Activated T-cell treated with anti-CD3 and anti-CD28 coated beads, Interleukin-2, amount 50 U/mL, for 72 hours (primary cell): ENCODE measurements at places on chromosomes 3 and 15.

DNA sequence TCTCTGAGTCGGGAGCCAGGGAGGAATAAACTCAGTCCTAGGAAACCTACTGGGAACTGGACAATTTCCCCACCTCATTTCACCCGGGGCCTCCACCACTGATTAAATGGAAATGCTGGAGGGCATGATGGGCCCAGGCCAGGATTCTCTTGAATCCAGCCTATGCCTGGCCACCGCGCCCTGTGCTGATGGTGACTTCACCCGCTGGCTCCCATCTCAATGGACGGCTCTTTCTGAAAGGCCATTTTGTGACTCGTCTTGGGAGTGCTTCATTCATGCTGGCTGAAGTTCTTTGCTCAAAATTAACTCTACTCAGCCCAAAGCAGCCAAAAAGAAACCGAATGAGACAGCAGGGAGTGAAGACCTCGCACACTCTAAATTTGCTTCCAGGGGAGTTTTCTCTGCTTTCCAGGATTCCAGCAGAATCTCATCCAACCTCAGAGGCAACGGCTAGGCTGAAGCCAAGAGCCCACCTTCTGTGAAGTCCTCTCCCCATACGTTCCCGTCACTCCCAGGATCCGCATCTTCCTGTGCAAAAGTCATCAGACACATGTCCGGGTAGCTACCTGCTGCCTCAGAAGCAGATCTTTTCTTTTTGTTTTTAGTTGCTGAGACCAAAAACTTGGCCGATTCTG is 266.0 kb upstream of the ICE2 start:
- no peak for DNase-seq

- no peak for DNase-seq
Measured at GRCh38 chr3:46585799-46586693, 19.9 kb upstream of the LRRC2 start.

- peak; percentile 0 for DNase-seq
Measured at GRCh38 chr3:168517249-168518071, 421.7 kb upstream of the GOLIM4 start.

- DNase-seq, result peak; percentile 1
Measured at GRCh38 chr3:61420136-61420759, 141.1 kb upstream of the PTPRG start.

GRCh38 chr3:197229836-197230235 is 68.6 kb downstream of the DLG1 start:
- DNase-seq, result no peak

DNA sequence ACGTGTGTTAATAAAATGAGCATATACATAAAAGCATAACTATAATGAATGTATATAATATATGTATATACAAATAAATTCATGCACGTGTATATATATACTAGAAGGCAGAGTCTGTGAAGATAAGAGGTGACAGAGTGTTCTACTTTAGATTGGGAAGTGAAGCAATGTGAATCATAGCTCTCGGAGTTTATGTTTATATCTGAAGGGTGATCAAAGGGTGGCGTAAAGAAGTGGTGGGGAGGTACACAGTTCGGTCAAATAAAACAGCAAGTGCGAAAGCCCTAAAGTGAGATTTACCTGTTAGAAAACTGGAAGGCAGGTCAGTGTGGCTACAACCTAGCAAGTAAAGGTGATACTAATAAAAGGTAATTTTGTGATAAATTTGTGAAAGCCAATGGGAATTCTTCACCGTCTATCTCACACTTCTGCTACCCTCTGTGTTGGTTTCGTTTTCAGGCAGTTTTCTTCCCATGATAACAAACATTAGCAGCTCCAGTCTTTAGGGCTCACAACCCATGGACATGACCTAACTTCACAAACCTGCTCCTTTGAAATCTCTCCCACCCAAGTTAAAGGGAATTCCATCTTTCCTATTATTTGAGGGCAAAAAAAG is 46.7 kb upstream of the BCHE start:
- DNase-seq, result no peak
